Amygdala (tissue), 56 donors: ENCODE measurements at places on chromosomes 7 and 10.

- no peak for DNase-seq
These were observed 39.8 kb downstream of the PTPRN2 start for GRCh38 chr7:158547817-158548216.

DNA sequence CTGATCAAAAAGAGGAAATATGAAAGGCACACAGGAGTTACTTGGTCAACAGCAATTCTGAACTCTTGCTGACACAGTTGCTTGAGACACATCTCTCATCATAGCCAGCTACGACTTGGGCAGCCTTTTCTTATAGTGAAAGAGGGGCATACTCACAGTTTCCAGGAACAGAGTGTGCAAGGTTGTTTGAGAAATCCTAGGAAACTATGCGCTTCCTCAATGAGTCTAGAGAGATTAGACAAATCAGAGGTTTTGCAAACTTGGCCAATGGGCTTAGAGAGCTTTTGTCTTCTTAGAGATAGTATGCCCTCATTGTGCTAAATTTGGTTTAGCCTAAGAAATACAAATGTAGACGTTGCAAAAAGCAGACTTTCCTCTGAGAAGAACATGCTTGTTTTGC is 370.4 kb downstream of the HGF start:
- no peak for DNase-seq

- no peak for DNase-seq
These were observed 31.8 kb downstream of the EZH2 start for GRCh38 chr7:148852272-148852671.

GRCh38 chr10:21402606-21403083 is 122.8 kb downstream of the SKIDA1 start:
- DNase-seq = no peak

DNA sequence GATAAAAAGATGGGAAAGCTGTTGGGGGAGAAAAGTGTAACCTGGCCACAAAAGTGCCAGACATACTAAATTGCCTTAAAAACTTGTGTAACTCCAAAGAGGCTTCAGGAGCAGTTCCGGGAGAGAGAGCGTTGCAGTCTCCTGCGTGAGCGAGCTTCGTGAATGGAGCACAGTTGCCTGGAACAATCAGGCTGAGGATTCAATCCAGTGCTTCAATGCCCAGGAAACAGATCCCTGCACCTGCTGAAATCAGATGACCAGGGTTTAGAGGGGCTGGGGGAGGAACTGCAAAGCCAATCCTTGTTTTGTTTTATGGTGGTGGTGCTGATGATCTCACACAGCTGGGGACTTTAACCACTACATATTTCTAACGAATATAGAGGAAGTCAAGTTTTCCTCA is 398.3 kb downstream of the DPP6 start:
- no peak for DNase-seq

- no peak for DNase-seq
These were observed 18.5 kb upstream of the NPFFR1 start for GRCh38 chr10:70302292-70302691.

- DNase-seq = no peak
These were observed 135.2 kb downstream of the CUX1 start for GRCh38 chr7:101952355-101953247.

- DNase-seq = no peak
These were observed 143.3 kb downstream of the GRID1 start for GRCh38 chr10:86223256-86223655.

DNA sequence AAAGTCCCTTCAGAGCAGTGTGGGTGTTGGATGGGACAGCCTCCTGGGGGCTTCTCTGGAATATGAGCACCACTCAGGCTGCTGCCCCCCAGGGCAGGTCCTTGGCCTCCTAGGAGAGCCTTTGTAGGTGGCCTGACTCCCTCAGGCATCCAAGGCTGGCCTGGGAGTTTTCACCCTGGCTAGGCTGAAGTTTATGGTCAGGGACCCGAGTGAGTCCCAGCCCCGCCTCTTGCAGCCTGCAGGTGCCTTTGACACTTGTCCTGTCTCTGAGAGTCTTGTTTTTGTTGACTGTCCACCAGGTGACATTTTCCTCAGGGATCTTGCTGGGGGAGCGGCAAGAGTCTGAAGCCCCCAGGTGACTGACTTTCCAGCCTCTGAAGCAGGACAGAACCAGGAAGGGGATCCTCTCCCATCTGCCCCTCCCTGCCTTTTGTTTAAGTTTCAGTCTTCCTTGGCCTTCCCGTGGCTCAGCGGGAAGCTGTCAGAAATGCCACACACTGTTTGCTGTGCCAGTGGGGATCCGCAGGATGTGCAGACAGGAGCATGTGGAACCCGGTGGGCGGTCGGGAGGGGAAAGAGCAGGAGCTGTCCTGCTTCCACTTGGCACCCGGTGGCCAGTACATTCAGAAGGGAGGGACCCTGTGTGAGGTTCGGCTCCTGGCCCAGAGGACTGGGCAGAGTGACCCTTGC is 59.5 kb downstream of the LRRC18 start:
- DNase-seq = no peak

GRCh38 chr7:97973206-97973658 is 16.8 kb downstream of the OCM2 start:
- no peak for DNase-seq

DNA sequence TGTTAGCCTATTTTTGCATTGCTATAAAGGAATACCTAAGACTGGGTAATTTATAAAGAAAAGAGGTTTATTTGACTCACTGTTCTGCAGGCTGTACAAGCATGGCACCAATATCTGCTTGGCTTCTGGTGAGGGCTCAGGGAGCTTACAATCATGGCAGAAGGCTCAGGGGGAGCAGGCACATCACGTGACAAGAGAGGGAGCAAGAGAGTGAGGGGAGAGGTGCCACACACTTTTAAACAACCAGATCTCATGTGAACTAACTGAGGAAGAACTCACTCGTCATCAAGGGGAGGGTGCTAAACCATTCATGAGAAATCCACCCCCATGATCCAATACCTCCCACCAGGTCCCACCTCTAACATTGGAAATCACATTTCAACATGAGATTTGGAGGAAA is 73.9 kb upstream of the ADCY1 start:
- no peak for DNase-seq

DNA sequence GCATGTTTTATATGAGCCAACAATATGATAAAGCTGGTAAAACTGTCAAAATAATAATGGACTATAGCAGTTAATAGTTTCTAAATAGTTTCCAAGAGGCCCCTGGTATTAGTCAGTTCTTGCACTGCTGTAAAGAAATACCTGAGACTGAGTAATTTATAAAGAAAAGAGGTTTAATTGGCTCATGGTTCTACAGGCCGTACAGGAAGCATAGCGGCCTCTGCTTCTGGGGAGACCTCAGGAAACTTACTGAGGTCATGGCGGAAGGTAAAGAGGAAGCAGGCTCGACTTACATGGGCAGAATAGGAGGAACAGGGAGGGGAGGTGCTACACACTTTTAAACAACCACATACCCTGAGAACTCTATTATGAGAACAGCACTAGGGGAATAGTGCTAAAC is 104.6 kb downstream of the PPP1R9A start:
- DNase-seq = no peak

GRCh38 chr7:71785216-71785615 is 626.9 kb downstream of the CALN1 start:
- DNase-seq = no peak

GRCh38 chr7:37032258-37032601 is 307.9 kb upstream of the AOAH start:
- no peak for DNase-seq

- no peak for DNase-seq
These were observed 170.6 kb downstream of the ARHGAP21 start for GRCh38 chr10:24553051-24553612.

DNA sequence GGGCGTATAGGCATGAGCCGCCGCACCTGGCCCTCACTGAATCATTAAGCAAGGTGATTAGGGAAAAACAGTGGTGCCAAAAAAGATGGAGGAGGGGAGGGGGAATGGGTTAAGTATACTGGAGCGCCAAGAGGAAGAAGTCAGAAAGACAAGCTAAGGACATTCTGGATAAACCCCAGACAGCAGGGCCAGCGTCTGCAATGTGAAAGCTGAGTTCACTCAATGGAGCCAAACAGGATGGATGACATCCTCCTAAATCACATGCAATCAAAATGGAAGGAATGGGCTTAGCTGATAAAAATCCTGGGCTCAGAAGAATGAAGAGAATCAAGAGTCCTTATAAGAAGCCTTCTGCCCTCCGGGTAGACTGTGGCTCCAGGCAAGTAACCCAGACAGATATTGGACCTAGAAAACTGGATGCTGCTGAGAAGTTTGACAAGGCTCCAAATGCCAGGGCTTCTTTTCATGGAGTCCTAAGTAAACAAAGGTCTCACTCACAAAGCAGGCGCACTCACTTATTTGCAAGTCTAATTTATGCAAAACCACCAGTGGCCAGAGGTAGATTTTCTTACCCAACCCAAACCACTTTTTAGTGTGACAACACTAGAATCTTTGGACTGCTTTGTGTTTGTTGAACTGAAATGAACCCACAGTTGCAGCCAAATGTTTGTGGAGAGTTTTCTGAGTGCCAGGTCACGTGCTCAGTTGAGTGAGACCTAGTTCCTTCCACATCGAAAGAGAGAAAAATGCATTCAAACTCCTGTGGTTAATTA is 519.1 kb upstream of the AUTS2 start:
- peak; percentile 22 for DNase-seq

DNA sequence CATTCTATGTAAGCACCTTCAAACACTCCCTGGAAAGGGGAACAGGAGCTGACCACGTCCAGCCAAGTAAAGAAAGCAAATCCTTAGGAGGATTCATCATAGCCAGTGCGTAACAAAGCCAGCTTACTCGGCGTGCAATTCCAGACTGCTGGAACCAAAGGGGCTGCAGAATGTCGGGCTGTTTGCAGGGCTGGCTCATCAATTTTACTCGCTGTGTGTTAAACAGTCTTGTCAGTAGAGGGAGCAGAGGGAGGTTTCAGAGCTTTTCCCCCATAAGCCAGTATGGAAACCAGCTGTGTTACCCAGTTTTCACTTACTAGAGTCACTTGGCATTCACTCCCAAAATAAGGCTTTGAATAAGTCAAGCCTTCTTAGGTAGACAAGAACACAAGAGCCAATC is 127.1 kb downstream of the KMT2E start:
- no peak for DNase-seq

GRCh38 chr7:71746006-71746405 is 614.1 kb downstream of the GALNT17 start:
- no peak for DNase-seq

GRCh38 chr10:44393051-44393630 is 8.2 kb upstream of the CXCL12 start:
- no peak for DNase-seq

DNA sequence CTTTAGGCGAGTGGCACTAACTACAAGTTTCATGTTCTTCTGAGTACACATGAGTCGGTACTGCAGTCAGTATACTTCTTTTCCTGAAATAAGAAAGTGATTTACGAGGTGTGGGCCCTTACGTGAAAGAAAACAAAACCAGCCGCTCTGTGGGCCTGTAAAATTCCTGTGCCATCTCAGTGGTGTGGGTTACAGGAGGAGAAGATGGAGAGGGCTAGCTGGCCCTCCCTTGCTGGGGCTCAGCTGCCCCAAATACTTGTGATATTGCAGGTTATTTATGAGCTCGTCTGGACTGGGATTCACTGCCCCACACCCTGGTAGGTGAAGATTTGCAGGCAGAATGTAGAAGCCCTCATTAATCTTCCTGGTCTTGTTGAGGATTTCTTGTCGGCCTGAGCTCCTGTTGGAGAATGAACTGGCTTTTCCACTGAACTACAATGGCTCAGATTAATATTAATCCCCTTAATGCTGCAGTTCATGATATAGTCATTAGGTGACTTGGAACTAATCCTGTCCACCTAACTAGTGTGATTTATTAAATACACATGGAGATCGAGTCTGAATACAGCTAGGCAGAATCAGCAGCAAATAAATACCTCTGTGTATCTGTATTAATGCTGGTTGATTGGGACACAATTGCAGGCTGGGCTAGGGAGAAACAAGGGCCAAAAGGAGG is 68.0 kb downstream of the GBF1 start:
- no peak for DNase-seq
